ENCODE measurements at places on chromosomes 1 and 21.

- no peak for DNase-seq
These were observed 6.0 kb upstream of the PPIE start for GRCh38 chr1:39732730-39733129.

- no peak for DNase-seq
These were observed 63.9 kb upstream of the GOLT1A start for GRCh38 chr1:204277563-204278219.

DNA sequence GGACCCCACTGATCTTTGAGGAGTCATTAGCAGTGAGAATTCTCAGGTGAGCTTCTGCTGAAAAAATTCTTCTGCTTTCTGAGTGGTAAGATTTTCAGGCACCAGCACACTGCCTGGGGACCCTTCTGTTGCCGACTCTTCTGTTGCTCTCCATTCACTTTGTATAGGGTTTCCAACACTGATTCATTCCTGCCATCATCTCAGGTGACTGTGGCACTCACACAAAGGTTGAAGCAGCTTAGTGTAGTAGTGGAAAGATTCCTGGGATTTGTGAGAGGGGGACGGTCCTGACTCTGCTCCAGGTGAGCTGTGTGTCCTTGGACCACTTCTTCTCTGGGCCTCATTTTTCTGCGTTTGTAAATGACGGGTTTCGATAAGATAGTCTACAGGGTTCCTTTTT lies 9.4 kb downstream of the UTP11 start:
- DNase-seq: no peak

DNA sequence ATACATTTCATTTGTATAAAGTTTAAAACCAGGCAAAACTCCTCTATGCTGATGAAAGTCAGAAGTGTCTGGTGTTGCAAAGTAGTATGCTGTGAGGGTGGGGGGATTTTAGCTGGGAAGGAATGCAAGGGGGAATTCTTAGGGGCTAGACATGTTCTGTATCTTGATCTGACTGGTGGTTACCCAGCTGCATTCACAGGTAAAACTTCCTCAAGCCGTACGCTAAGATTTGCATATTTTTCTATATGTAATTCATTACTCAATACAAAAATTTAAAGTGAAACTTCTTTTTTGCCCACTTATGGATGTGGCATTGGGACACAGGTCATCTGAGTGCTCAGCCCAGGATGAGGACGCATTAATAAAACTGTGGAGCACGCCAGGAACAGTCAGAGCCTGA lies 323.3 kb downstream of the PAPPA2 start:
- DNase-seq: no peak

Measured in RCC 7860 (cell line).